ENCODE measurements at places on chromosomes 12 and 14.

DNA sequence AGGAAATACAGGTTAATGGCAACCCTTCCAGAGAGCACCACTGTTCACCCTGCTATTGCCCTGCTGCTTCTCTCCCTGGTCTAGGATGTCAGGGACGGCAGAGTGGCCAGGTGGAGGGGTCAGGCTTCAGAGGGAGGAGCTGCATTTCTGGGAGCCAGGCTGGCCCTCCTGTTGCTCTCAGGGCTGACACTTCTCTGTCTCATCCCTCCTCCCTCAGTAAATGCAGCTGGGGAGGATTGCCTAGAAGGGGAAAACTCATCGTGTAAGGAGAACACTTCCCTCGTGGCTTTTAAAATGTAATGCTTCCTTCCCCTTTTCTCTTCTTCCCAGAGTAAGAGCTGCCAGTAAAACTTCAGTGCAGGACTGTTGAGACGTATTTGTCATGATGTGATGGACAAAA, 20.8 kb downstream of the SUSD6 start:
- DNase-seq = no peak

DNA sequence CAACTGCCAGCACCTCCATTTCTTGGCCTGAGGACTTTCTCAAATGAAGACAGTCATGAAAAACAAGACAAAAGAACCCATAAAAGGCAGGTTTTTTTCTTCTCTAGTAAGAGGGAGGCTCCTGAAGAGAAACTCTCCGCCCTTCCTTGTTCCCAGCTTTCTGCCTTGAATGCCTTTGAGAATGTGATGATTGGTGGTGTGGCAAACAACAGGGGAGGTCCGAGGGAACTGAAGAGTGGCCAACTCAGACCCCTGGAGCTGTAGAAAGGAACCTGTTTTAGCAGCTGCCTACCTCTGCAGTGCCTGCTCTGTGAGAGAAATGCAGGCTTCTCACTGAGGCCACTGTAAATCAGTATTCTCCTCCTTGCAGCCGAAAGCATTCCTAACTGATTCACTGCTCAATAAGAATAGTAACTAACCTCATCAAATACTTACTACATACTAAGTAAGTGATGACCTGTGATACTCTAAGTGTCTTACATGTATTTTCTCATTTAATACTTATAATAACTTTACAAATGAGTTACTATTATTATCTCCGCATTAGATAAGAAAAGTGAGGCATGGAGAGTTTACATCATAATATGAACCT, 16.7 kb upstream of the ERC1 start:
- no peak for DNase-seq

- no peak for DNase-seq
These were observed 14.3 kb downstream of the ARF6 start for GRCh38 chr14:49907186-49907585.

DNA sequence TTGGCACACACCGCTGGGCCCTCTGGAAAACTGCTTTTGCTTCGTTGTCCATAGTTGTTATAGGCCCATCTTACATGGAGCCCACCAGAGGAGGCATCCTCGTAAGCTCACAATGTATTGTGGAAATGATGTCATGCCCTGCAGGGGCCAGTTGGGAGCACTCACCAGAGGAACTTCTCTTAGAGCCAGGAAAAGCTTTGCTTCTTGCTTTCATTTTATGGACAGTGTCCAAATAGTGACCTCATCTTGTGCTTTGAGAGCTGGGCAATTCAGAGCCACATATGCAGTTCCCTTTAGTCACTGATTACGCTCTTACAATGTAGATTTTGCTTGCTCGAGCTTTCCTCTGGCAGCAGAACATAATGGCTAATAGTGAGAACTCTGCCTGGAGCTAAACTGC, 275.6 kb downstream of the AACS start:
- DNase-seq = no peak

- no peak for DNase-seq
These were observed 54.1 kb upstream of the PLBD1 start for GRCh38 chr12:14621826-14622225.

GRCh38 chr14:59140106-59140843, 48.2 kb upstream of the DAAM1 start:
- DNase-seq = no peak

- DNase-seq = no peak
These were observed 90.8 kb upstream of the SSTR1 start for GRCh38 chr14:38116895-38117294.

DNA sequence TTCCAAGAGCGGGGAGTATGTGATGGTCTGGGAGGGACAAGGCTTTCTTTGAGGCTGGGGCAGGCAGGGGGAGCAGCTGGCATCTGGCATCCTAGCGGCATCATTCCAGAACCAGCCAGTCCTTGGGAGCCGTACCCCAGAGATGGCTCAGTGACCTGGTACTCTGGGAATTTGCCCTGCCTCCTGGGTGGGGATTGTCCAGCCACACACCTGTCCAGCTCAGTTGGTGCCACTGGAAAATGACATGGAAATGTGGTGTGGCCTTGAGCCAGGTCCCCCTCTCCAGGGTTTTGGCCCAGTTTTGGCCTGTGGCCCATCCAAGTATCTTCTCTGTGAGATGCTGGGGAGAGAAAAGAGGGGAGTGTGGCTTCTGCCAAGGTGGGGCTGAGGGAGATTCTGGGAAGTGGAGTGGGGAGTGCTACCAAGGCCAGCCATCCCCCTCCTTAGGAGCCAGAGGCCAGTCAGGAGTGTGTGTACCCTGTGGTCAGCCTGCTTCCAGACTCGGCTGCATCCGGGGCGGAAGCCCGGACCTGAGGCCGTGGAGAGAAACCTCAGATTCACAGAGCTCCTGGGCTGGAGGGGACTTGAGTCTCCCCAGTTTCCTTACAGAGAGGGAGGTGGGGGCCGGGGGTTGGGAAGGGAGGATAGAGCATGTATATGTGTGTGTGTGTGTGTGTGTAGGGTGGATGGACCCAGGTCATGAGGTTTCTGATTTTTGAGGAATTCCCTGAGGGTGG, 14.7 kb upstream of the KRT80 start:
- no peak for DNase-seq
